H1 (cell line): ENCODE measurements at places on chromosomes 4 and X.

- DNase-seq, result no peak
These were observed 319.8 kb upstream of the SLC7A11 start for GRCh38 chr4:138561906-138562305.

GRCh38 chr4:154208424-154208823, 283.2 kb downstream of the DCHS2 start:
- no peak for DNase-seq

DNA sequence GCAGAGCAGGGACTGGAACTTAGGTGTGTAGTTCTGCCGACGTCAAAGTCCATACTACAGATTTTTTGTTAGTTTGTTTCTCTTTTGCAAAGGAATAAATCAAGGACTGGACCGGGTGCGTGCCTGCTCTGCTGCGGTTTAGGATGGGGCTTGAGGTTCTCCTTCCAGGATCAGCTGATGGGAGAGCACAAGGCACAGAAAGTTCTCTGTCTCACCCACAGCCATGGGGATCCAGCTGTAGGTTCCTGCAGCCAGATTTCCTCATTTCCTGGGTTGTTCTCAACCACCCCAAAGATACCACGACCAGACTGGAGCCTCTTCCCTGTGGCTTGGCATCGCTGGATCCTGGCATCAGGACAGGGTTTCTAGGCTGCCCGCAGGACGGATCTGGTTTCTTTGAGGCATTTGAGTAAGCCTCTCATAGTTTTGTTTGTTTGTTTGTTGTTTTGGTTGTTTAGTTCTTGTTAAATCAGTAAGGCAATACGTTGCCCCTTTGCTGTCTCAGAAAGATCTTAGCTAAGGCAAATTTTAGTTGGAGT, 789 bp upstream of the SRPX start:
- no peak for DNase-seq

- DNase-seq, result no peak
These were observed 24.0 kb upstream of the GBA3 start for GRCh38 chr4:22668702-22669101.

DNA sequence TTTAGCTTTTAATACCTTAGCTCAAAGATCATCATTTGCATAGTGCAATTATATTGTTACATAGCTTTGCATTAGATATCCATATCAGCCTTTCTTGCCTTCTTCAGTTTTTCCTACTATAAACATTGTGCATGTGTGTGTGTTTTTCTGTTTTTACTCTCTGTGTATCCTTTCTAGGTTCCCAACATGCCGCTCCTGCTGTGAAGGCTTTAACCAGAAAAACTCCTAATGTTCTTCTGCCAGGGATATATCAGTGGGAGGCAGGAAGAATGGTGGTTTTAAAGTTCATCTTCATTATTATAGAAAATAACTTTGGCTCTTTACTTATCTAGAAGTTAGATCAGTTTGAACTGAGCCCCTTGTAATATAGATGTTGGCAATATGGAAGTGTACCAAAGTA, 61.2 kb downstream of the CPE start:
- DNase-seq, result no peak

DNA sequence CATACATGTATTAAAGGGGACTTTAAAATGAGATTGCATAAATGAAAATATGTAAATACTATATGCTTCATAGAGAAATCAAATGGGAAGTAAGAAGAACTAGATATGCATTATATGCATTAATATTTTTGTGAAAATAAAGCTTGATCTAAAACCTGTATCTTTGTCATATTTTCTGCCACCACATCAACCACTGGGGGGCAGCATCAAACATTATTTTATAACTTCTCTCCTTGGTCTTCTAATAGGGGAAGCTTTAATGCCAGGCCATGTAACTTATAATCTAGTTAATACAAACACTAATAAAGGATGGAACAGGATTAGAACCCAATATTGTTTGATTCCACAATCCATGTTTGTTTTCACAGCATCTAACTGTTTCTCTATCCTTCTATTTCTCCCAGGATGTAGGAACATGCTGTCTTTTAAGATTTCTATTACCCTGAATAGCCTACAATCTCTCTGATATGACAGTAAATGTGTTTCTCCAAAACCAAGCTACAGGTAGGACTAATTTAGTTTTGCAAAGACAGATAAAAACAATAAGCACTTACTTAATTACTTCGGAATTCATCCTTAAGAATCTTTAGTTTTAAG, 10.0 kb downstream of the QRFPR start:
- no peak for DNase-seq
